NCI-H1694 (cell line): ENCODE measurements at places on chromosomes 6 and 20.

DNA sequence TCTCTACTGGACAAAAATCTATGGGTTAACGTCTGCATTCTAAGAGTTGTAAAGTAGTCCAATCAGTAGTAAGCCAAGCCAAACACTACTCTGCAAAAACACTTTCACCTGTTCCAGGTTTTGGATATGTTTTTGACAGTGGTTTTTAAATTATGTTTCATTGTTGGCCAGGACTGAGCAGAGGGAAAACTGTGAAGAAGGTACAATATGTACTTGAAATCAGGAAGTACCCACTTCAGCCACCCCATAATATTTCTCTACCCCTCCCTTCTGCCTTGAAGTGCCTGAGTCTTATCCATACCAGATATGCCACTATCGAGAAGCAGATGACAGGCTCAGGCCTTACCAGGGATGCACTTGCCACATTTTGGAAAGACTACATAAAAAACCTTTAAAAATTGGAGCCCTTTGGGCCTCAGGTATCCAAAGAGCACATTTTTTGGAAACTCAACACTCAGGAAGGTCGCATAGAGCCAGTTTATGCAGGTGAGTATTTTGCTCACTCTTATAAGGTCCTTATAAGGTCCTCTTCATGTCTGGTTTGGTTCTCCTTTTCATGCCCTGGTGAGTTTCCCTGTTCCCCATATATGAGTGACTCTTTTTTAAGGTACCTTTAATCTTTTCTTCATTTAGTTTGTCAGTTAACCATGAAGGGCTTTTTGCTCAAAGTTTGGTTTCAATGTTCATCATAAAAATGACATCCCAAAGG is 859.3 kb upstream of the FLRT3 start:
- no peak for DNase-seq

GRCh38 chr6:8079126-8079525 is 14.9 kb upstream of the BLOC1S5 start:
- DNase-seq: no peak

- no peak for DNase-seq
Measured at GRCh38 chr6:157962601-157963302, 18.9 kb upstream of the SYNJ2 start.

DNA sequence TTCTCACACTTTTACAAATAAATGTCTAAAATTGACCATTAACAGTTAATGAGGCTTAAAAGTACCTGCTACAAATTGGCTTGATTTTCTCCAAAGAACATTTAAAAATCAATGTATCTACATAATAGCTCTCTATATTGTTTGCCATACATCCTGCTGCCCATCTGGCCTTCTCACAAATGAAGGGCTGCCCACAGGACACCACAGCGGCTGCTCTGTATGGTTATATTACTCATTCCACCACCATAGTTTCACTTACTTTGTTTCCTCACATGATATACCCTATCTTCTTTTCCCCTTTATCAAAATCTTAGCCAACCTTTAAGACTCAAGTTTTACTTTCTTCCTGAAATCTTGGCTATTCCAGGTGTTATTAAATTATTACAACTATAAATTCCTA is 407.7 kb upstream of the HTR1E start:
- no peak for DNase-seq

DNA sequence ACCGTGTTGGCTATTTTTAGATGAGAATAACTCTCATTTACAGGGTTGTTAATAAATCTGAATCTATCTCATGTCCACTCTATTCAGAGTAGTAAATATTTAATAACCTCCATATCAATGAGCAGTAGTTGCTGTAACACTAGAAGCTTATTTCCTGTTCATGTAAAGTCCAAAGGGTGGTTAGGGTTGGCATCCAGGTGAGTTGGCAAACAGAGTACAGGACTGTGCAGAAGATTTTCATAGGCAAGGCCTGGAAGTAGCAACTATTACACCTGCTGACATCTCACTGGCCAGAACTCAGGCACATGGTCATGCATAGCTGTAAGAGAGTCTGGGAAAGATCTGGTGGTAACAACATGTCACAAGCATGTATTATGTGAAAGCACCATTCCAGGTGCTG is 147.5 kb downstream of the PHF3 start:
- no peak for DNase-seq

DNA sequence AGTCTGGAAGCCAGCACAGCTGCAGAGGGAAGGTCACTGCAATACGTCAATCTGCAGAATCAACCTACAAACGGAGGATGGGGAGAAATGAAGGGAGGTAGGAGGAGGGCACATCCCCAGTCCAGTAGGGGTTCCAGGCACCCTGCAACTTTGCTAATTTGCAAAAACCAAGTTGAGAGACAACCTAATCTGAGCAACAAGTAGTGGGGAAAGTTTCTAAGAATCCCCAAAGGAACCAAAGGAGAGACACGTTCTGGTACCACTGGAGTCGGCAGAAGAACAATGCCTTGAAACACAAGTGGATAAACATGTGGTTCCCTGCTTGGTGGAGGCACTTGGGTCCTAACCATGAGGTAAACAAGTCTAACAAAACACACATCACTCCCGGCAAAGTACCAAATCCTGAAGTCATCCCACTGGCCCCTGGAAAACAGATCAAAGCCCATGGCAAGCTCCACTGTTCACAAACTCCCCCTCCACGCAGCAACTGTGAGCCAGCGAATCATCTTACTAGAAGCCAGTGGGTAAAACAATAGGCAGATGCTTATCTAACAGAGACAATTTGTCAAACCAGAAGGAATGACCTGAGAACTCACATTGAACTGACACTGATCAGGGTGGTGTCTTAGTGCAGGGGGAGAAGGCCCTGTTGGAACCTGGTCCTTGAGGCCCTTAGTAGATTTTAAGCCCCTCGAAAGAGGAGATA is 4.7 kb downstream of the MRPS18A start:
- no peak for DNase-seq
